ENCODE measurements at places on chromosomes 12 and 14. TPM values are rescaled to one million over a fixed set of nuclear protein-coding genes. Genes with fewer than 3 reads are reported as not detected.
A peak's percentile ranks its signal among the peaks of the same experiment; 100 is the strongest.

DNA sequence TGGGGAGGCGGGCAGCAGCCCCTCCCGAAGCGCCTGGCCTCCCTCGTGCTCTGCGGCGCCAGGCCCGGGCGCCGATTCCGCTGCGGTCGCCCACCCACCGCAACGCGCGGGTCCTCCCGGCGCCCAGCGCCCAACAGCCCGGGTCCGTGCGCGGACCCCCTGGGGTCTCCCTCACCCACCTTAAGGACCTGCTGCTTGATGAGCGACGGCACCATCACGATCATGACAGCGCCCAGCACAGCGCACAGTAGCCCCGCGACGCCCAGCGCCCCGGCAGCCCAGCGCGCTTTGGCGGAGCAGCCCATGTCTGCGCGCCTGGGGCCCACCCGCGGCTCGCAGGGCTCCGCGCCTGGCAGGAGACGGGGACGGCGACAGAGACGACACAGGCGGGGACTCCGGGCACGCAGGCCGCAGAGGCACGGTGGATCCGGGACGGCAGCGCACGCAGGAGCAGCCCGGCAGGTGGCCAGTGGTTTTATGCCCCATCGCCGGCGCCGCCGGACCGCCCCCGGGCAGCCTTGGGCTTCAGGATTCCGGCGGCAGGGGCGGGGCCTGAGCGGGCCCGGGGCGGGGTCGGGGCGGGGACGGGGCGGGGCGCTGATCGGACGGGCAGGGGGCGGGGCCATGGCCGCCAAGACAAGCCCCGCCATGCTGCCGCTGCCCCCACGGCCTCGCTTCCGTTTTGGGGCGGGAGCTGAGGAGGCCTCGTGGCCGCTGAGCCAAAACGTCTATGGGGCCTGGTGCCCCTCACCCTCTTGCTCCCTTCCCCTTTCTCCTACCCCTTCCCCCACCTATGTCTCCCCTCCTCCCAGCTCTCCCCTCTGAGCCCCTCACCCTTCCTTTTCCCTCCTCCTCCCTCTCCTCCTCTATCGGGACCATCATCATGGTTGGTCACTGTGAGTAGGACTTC lies at the start of gene SCARB1:
TSS of gene SCARB1 (minus strand) at position 449 of the 910 bp plus-strand sequence. CDS start at position 305, 144 bp downstream.
- peak; percentile 83 for DNase-seq

The C14orf39 gene
- not detected for total RNA-seq

The MGST1 gene
- 15.2 TPM for total RNA-seq

- no peak for DNase-seq
Observed at GRCh38 chr14:50058113-50058512, 58.3 kb downstream of the VCPKMT start.

- DNase-seq: no peak
Observed at GRCh38 chr12:109875572-109876131, 4.7 kb downstream of the GLTP start.

The CAPZA3 gene
- total RNA-seq: not detected

- peak; percentile 69 for DNase-seq
Observed at GRCh38 chr14:104689109-104689880, at the start of gene INF2. Gene INF2 (plus strand): TSS chr14:104689618. CDS start chr14:104701366, 11,748 bp downstream.

The CBLN3 gene
- 0.55 TPM for total RNA-seq

The POTEG gene
- not detected for total RNA-seq

DNA sequence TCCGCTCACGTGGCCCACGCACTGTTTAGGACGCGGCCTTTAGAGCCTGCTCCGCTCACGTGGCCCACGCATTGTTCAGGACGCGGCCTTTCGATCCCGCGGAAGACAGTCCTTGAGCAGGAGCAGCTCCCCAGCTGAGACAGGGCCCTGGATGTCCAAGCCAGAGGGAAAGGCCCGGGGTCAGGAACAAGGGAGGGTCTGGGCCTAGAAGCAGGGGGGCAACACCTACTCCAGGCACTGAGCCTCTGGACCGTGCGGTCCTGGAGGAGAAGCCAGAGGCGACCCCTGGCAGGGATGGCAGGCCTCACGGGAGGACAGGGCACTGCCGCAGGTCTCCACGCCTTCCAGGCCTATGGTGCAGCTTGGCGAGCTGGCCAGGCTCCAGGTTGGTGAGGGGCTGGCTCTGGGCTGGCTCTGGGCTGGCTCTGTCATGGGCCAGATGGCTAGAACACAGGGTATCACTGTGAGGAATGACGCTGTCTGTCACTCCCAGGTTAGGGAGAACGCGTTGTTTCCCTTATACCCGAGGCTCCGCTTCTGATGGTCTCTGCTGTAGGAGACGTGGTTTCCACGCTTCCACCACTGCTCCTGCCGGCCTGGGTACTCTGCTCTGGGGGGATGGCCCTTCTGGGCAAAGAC lies 341.7 kb downstream of the TMEM121 start:
- DNase-seq: no peak

- DNase-seq: no peak
Observed at GRCh38 chr12:8629486-8630033, 16.9 kb upstream of the AICDA start.

GRCh38 chr12:124849382-124849781 lies 14.3 kb downstream of the SCARB1 start:
- peak; percentile 30 for DNase-seq

DNA sequence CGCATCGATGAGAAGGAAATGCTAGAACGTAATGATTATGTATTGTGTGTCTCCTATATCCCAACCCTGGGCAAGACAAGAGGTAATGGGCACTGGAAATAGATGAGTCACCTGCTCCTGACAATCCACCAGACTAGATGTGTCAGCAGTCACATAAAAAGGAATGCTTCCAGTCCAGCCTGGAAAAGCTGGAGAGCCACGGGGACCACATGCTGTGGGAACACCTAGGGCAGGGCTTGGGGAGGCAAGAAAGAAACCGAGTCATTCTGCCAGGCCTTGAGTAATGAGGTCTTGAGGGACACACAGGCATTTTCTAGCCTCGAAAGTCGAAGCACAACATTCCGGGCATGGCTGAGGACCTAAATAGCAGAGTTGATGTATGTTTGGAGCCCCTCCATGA lies 716.7 kb upstream of the TMEM132C start:
- no peak for DNase-seq

DNA sequence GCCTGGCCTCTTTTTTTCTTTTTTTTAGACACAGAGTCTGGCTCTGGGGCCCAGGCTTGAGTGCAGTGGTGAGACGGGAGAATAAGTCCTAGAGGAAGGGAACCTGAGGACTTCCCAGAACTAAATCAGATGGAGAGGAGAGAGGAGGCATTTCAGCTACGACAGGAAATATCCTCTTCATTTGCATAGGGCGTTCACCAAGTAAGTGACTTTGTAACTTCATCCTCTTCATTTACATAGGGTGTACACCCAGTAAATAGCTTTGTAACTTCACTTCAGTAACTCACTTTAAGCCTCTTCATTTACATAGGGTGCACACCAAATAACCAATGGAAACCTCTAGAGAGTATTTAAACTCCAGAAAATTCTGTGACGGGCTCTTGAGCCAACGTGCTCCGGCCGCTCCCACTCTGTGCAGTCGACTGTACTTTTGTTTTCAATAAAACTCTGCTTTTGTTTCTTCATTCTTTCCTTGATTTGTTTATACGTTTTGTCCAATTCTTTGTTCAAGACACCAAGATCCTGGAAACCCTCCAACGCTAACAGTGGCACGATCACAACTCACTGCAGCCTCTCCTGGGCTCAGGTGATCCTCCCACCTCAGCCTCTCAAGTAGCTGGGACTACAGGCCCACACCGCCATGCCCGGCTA lies 21.4 kb upstream of the ANKRD9 start:
- DNase-seq: no peak

DNA sequence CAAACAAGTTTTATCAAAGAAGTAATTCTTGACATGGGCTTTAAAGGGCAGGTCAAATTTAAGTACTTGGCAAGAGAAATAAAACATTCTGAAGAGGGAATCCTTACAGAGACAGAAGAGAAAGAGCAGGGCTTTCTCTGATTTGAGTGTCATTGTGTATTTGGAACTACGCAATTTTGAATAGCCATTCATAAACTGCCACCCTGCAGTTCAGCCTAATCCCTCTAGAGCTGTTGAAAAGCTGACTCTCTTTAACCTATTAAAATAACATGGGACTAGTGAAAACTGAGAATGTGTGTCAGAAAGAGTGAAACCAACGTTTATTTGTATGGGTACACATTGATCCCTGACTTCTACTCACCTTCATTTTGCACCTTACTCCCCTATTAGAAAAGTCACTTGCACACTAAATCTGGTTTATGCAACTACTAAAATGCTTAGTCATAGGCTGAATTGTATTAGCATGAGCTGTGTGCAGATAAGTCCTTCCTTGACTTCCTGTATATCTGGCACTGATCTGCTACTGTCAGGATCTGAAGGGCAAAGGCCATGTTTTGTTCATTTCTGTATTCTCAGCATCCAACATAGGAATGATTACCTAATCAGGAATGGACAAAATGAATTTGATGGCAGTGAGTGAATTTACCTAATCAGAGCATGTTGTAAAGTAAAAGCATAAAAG lies 458.9 kb downstream of the NOVA1 start:
- DNase-seq: no peak

The KLRC2 gene
- not detected for total RNA-seq

DNA sequence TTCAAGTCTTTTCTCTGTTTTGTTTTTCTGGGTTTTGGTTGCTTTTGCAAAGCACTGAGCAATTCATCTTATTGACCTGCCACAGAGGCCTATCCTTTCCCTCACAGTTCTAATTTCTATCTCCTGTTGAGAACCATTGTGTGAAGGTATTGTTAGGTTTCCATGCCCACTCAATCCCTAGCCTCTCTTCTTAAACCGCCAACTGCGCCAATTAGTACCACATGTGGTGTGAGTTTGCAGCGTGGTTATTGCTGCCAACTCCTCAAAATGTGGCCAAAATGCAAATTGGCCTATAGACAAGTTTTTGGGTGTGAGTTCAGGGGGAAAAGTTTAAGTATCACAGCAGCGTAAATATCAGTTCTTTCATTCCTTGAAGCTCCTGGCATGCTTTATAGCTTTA lies 232.6 kb downstream of the FLRT2 start:
- DNase-seq: no peak

The RNASE1 gene
- total RNA-seq: 294 TPM

GRCh38 chr12:1750300-1750699 lies 59.4 kb downstream of the ADIPOR2 start:
- no peak for DNase-seq

DNA sequence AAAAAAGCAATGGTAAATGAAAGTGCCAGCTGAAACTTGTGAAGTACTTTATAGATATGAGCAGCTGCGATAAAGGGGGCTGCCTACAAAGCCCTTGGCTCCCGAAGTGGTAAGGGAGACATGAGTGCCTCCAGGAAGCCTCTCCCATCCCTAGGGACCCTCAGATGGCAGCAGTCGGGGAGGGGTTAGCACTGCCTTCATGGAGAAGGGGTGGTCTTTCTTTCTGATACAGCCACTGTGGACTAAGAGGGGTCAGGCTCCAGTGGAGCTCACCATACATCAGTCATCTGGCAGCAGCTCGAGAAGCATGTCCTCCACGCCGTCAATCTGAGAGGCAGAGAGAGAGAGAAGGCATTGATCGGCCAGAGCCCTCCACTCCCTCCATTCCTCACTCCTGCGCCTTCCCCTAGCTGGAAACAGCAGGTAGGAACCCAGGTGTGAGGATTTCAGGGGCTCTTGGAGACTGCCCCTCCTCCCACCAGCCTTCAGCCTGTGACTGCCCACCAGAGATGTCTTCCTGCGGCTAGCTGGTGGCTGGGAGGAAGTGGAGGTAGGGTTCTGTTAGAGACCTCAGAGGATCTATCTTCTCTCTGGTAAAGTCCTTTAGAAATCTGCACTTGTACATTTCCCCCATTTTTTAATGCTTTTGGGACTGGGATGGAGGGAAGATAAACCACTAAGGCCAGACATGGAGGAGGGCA lies 2.3 kb downstream of the TCL1A start:
- no peak for DNase-seq

GRCh38 chr14:72521968-72522741 lies 371.7 kb downstream of the DPF3 start:
- DNase-seq: no peak

The SSTR1 gene
- 0.69 TPM for total RNA-seq

- DNase-seq: no peak
Observed at GRCh38 chr14:50666772-50667683, 1.1 kb downstream of the SAV1 start.

GRCh38 chr14:26548406-26548805 lies 49.4 kb downstream of the NOVA1 start:
- DNase-seq: no peak

The NRXN3 gene
- total RNA-seq: 1.2 TPM

The TAC3 gene
- not detected for total RNA-seq

DNA sequence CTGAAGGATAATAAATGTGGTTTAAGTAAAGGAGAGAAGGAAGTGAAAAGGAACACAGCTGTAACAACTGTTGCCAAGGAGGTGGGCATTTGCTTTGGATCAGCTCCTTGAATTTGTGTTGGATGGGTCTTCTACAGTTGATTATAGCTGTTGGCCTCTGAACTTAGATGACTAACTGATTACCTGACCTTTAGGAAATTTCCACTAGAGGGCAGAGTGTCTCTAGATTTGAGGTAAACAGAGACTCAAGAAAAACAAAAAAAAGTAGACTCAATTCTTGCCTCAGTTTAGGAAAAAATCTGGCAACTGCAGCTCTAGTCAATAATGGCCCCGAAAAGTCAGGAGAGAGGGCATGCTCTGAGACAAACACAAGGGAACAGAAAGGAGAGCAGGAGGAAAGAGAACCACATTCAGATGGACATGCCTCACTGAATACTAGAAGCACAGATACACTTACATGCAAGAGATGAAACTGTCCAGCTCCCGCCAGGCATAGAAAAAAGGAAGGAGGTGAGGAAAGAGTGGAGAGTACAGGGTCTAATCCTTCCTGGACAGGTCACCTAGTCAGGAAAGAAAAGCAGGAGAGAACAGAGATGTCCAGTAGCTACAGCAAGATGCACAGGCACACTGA lies 20.6 kb downstream of the COX14 start:
- DNase-seq: no peak

The TMTC1 gene
- 38.4 TPM for total RNA-seq

- no peak for DNase-seq
Observed at GRCh38 chr12:25480145-25480544, 72.9 kb downstream of the LMNTD1 start.

The CMA1 gene
- 0.66 TPM for total RNA-seq

- DNase-seq: peak; percentile 84
Observed at GRCh38 chr12:109723311-109723881, 9.8 kb downstream of the FAM222A start.

DNA sequence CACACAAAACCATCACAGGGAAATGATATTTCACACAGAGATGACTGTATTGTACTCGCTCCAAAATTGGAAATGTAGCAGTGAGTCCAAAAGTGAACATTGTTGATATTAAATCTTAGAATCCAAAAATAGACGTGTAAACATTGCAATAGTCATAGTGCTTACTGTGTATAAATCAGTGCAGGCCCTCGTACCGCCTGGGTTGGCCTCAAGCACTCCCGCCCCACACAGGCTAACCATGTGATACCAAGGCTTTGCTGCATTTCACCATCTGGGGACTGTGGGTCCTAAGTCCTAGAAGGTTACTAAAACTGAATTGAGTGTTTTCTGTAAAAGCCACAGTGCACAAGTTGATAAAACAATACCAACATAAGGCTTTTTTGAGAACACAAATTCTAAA lies 107.3 kb downstream of the PPP2R5E start:
- DNase-seq: peak; percentile 42

The PKP2 gene
- 428 TPM for total RNA-seq

The KRT83 gene
- total RNA-seq: not detected

- DNase-seq: no peak
Observed at GRCh38 chr12:58323676-58324075, 382.3 kb downstream of the ATP23 start.
